HCT116 (cell line): ENCODE measurements at places on chromosomes 13 and 19. TPM values are rescaled to one million over a fixed set of nuclear protein-coding genes. Genes with fewer than 3 reads are reported as not detected.

The CYP2A7 gene
- total RNA-seq: not detected

The MYH14 gene
- total RNA-seq: 60.1 TPM

The IZUMO2 gene
- total RNA-seq: not detected

The KPTN gene
- total RNA-seq: 23.8 TPM

The GARRE1 gene
- 16.9 TPM for total RNA-seq

The ZNF577 gene
- total RNA-seq: 5.8 TPM
